Activated CD8-positive, alpha-beta memory T cell treated with anti-CD3 and anti-CD28 coated beads for 48 hours (primary cell): ENCODE measurements at places on chromosomes 4 and X.

DNA sequence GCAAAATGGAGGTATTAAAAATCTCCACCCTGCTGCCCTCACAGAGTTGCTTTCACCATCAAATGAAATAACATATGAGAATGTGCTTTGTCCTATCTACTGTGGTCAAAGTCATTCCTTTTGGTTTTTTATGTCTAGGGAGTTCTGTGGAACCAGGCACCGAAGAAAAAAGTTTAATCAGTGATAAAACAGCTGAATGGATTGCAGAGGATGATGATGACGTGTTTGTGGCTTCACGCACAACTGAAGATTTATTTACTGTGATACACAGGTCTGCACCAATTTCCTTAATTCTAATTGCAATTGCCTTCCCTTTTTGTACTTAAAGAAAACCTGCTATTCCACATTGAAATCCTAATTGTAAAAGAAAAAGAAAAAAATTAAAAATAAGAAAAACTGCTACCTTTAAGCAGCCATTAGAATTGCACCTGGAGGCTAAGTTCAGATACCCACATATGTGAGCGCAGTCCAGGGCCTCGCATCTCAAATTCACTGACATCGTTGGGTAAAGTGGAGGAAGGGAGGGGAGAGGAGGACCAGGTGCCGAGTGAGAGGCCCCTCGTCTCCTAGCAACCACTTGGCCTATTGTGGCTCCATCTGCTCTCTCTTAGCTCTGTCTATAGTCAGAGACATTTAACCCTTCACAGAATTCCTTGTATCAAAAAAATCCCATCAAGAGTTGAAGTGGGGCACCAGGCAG lies 10.5 kb upstream of the RTL5 start:
- no peak for DNase-seq

- DNase-seq, result no peak
Measured at GRCh38 chr4:56128213-56128612, 179.5 kb downstream of the CEP135 start.

- DNase-seq, result no peak
Measured at GRCh38 chr4:17884063-17884462, 73.3 kb downstream of the NCAPG start.

GRCh38 chrX:9204560-9204959 lies 170.6 kb upstream of the FAM9B start:
- no peak for DNase-seq

- DNase-seq, result no peak
Measured at GRCh38 chr4:5941601-5942000, 48.7 kb upstream of the CRMP1 start.

DNA sequence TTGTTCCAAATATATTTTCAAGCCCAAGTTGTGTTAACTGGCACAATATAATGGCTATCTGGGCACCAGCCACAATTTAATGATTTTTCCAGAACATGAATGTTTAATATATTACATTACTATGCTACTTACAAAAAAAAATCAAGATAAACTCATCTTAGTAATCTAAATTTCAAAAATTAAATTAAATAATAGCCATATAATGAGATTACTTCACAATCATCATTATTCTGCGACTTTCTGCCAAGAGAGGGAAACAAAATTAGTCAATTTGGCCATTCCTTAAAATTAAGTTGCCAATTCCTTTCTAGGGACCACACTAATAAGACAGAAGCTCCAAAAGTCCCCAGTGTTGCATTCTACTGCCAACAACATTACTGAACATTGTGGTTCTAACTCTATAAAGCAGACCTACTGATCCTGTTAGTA lies 7.5 kb downstream of the NEK1 start:
- no peak for DNase-seq
